Glutamatergic neuron (in vitro differentiated cells): ENCODE measurements at places on chromosomes 5 and 9.

DNA sequence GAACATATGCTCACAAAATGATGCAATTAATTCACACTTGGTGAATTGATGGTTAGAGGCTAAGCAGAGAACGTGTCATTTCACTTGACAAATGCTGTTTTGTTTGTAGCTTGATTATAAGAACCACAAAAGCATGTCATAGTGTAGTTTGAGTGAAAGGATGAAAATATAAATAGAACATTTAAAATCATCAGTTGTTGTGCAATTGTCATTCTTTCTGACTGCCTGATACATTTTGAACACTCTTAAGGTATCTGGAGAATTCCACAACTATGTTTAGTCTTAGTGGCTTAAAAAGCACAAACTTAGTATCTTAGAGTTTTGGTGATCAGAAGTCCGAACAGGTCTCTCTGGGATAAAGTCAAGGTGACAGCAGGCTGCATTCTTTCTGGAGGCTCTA lies 129.4 kb downstream of the BASP1 start:
- DNase-seq: no peak

DNA sequence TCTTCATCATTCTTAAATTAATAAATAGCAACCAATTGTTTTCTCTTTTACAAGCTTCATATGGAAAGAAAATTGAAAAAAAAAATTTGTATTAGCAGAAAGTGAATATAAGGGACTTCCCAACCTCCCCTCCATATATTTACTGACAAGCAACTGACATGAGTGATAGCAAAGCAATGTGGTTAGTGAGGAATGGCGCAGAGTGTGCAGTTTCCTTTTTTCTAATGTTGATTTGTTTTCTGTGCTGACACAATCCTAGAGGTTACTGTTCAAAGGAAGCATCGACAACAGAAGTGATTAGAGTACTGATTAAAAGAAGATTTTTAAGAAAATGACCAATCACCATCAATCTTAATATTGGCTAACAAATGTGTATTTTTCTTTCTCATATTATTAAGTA lies 1.7 kb upstream of the PTGER4 start:
- no peak for DNase-seq

- DNase-seq: no peak
These were observed 185.7 kb downstream of the MARCHF11 start for GRCh38 chr5:15993919-15994318.

GRCh38 chr5:121987685-121988073 lies 25.9 kb downstream of the SRFBP1 start:
- no peak for DNase-seq

GRCh38 chr5:58060996-58061395 lies 398.9 kb downstream of the PLK2 start:
- no peak for DNase-seq

- DNase-seq: no peak
These were observed 409.4 kb upstream of the CTNND2 start for GRCh38 chr5:12313602-12314001.

DNA sequence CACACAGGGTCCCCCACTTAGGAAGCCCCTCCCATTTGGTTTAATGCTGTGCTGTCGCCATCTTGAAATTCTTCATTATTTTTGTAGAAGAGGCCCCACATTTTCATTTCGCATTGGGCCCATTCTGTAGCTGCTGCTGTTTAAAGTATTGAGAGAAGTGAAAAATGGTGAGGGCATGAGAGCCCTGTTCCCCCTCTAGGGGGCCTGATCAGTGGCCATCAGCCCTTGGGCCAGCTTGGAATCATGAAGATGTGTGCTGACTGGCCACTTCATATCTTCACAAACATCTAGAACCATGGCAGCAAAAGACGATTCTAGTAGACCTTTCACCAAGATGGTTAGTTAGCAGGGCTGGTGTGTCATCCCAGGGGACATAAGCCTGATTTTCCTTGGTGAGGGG lies 3.3 kb downstream of the TMEM268 start:
- DNase-seq: no peak

GRCh38 chr5:57836921-57837320 lies 354.3 kb upstream of the ACTBL2 start:
- DNase-seq: no peak

DNA sequence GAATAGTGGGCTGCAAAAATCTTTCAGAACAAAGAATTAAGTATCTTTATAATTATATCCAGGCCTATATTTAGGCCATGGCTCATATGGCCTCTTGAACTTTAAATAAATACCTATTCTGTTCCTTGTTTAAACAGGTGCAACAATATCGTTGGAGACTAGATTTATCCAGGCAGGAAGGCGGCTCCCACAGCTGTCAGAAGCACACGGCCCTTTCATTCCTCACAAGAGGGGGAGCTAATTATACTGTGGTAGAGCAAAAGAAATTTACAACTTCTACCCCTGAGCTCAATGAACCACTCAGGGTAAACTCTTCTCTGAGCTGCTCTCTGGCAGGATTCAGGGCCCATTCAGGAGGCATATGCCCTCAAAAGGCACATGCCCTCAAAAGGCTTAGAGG lies 31.3 kb downstream of the TMEM174 start:
- DNase-seq: no peak

GRCh38 chr5:150022681-150023080 lies 22.1 kb downstream of the HMGXB3 start:
- DNase-seq: no peak

GRCh38 chr5:51104556-51104955 lies 278.7 kb upstream of the ISL1 start:
- DNase-seq: no peak

GRCh38 chr5:133241179-133242092 lies 189.6 kb downstream of the HSPA4 start:
- DNase-seq: no peak

DNA sequence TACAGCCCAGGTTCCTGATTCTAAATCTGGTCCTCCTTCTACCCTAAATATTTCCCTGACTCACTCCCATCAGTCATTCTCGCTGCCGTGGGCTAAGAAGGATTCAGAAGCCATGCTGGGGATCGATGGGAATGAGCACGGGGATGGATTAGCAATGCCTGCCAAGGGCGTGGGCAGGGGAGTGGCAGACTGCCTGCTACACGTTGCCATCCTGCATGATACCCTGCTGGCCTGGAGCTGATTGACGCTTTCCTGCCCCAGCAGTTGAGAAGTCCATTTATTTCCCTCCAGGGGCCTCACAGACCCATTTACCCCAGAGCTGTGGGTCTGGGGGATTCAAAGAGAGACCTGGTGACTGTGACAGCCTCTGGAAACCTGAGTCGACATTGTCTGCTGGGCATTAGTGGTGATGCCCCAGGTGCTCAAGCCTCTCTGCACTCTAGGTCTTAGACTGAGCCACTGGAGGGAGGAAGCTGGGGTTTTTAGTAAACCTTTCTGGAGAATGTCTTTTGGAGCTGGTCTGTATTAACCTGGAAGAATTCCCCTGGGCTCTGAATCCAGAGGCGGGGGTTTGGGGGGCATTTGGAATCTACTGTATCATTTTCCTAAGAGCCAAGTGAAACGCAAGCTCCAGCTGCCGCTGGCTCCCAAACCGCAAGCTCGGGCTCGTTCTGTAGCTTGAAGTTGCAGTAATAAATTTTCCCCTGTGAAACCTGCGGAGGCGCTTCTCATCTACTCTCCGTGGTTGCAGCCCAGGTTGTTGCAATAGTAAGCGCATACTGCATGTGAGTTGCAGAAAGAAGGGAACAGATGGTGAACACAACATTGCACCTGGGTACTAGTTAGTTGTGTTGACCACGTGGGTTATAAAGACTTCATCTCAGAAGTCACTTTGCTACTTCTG lies 76.3 kb upstream of the RAPGEF1 start:
- DNase-seq: no peak

GRCh38 chr9:111890334-111890733 lies 6.3 kb upstream of the UGCG start:
- DNase-seq: no peak

- no peak for DNase-seq
These were observed 446.2 kb downstream of the PLK2 start for GRCh38 chr5:58013542-58014258.

DNA sequence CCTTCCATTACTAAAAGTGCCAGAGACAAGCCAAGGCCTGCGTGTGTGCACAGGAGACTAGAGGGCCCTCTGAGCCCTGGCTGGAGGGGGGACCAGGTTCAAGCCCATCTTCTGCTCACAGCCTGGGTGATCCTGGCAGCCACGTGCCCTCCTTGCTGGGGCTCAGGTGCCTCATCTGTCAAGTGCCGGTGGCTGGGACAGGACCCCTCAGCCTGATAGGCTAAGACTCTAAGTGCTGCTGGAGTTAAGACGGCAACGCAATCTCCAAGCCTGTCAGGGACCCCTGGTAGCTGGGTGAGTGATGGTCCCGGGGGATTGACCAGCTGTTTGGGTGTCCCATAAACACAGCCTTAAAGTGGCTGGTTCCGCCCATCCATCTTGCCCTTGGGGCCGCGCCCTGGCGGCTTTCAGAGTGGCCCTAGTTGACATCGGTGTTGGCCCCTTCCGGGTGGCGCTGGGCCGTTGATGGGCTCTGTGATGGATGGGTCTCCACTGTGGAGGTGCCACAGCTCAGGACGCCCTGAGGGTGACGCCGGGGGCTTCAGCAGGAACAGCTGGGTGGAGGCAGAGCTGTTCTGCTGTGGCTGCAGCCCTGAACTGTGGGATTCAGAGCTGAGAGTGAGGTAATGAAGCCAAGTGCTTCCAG lies 136.2 kb downstream of the BARX1 start:
- DNase-seq: no peak

DNA sequence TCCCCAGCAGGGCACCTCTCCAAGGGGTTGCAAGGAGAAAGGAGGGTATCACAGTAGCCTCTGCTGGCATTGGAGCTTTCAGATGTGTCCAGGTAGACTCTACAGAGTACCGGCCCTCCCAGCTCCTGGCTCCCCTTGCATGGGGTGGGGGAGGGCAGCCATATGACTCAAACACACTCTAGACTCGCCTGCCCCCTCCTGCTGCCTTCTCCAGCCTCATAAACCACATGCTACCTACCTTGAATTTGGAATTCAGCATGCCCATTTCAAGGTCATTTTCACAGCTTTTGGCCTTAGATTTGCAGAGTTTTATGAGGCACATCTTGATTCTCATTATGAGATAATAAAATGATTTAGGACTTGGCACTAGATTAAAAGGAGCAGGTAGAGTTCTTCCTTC lies 32.8 kb upstream of the SMIM32 start:
- no peak for DNase-seq

DNA sequence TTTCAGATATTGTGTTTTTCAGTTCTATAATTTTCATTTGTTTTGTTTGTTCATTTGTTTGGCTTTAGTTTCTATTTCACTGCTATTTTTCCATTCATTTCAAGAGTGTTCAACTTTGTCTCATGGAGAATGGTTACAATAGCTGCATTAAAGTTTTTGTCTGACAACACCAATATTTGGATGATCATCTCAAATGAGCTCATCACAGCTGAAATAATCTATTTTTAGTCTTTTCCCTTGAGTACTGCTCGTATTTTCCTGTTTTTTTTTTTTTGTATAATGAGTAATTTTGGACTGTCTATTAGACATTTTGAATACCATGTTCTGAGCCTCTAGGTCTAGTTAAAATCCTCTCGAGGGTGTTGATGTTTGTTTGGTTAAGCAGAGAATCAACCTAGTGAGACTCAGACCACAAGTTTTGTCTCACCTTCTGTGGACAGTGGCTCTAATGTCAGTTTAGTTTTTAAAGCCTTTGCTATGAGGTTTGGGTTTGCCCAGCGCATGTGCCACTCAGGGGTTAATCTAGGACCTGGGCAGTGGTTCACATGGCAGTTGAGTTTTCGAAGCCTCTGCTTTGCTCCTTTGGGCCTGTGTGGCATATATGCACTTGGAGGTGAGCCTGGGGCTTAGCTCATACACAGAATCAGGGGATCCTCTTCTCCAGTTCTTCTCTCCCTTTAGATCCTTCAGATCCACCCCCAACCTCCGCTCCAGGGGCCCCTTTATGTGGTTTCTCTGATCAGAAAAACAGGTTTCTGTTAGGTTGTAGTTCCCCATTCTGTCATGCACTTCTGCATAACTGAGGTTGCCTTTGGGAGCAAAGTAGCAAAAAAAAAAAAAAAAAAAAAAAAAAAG lies 79.8 kb downstream of the ARSB start:
- no peak for DNase-seq

- no peak for DNase-seq
These were observed 68.7 kb upstream of the CTSL start for GRCh38 chr9:87657190-87657589.

GRCh38 chr5:172840432-172841154 lies 6.5 kb downstream of the ERGIC1 start:
- DNase-seq: no peak

GRCh38 chr5:143559586-143560109 lies 156.2 kb upstream of the NR3C1 start:
- DNase-seq: no peak

- no peak for DNase-seq
These were observed 24.2 kb downstream of the PPARGC1B start for GRCh38 chr5:149754172-149754880.

GRCh38 chr5:25892211-25892610 lies 1146.2 kb downstream of the CDH9 start:
- no peak for DNase-seq

DNA sequence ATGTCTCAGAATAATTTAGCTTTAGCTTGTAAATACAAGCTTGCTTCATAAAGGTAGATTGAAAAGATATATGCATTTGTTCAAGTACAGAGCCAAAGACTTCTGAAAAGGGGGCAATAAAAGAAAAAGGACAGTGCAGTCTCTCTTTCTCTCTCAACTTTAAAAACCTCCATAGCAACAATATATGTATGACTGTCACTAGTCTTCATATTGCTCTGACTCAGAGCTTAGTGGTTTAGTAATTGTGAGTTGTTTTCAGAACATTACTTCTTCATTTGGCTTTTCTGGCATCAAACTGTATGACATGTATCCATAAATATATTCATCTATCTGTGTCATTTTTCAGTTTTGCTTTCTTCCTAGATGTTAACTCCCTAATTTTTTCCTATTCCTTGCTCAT lies 194.6 kb upstream of the KIF2A start:
- no peak for DNase-seq

DNA sequence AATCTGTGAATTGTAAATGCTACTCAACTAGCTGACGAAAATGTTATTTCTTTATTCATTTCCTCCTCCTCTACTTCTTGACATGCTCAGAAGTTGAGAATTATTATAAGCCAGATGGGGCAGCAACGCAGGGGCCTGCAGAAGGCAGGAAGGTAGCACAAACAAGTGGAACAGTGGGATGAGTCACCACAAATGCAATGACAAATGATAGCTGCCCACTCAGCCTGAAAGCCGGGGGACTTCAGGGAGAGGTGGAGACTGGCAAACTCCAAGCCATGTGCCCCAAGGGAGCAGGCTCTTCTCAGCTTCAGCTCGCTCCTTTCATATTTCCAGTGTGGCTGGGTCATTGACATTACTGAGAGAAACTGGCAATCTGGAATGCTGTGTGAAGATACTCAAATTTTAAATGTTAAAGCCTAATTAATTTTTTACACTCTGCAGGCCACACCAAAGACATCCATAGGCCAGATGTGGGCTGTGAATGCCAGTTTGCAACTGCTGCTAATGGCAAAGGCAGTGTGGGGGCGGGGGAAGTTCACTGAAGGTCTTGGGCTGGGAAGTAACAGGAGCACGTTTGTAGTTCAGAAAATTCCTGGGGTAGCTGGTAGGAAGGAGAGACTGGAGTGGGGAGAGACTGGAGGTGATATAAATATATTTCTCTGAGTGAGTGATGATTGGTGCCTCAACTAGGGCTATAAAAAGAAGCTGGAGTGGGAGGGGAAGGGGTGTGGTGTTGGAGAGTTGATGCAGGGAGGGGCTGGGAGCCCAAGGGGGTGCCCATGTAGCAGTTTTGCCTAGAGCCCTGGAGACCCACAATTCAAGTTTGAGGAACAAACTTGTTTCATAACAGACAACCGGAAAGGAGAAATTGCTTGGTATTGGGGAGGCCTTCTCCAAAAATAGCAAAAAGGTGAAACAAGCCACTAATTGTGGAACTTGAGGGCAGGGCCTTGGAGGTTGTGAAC lies 20.8 kb upstream of the ADRB2 start:
- peak; percentile 33 for DNase-seq

- DNase-seq: peak; percentile 84
These were observed at the start of gene PALM2AKAP2 for GRCh38 chr9:109779711-109780452. PALM2AKAP2 (plus strand) TSS chr9:109780198; CDS start chr9:109780489, 291 bp downstream.
